Colonic mucosa (tissue), 4 donors: ENCODE measurements at places on chromosomes 6 and 20. TPM values are rescaled to one million over a fixed set of nuclear protein-coding genes. Genes with fewer than 3 reads are reported as not detected.

- DNase-seq = no peak
Observed at GRCh38 chr20:56443654-56444540, 24.5 kb upstream of the RTF2 start.

- DNase-seq = no peak
Observed at GRCh38 chr20:57685146-57685758, 24.6 kb downstream of the PMEPA1 start.

DNA sequence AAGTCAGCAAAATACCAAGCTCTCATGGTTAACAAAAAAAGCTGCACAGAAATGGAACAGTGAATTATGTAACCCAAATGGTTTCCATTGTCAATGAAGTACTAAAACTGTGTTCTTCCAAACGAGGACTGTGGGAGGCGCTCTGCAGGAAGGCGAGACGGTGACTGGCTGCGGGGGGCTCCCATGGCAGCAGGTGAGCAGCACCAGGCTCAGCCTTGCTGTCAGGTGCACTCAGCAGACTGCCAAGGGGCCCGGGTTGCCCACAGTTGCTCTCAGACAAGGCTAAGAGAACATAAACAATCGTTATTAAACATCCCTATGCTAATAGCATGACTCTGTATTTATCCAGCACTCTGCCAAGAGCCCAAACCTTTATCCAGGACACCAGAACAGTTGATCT, 630.3 kb upstream of the ARID1B start:
- no peak for DNase-seq

VGLL2 gene
- total RNA-seq = not detected

GRCh38 chr6:90095788-90096187, 200.9 kb downstream of the BACH2 start:
- DNase-seq = no peak

TGM3 gene
- total RNA-seq = 0.27 TPM

DNA sequence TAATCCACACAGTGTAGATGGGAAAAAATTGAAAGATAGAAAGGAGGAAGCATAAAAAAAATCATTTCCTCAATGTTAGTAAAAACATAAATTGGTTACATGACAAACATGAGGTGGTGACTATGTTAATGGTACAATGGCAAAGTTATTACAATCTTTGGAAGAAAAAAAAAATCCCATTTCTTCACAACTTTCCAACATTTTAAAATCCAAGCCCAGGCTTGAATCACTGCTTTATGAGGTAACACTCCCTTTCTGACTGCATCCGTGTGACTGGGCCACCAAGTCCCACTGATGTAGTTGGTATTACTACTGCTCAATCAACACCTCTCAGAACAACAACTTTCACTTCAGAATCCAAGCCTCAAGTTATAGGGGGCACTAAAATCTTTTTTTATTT, 160.4 kb downstream of the BTBD9 start:
- DNase-seq = no peak

GSTA5 gene
- not detected for total RNA-seq

DNA sequence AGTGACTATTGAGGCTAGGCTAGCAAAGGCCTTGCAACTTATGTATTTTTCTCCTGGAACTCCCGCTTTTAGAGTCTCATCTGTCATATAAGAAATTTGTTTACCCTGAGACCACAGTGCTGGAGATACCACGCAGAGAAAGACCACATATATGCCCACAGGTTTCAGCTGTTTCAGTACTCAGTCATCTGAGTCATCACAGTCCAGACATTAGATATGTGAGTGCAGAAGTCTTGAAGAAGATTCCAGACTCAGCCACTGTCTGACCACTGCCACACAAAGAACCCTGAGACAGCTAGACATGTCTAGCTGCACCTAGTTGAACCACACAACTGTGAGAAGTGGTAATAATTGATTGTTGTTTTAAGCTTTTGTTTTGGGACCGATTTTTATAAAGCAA, 648.3 kb downstream of the EPM2A start:
- DNase-seq = no peak

CST1 gene
- not detected for total RNA-seq

COX4I2 gene
- 0.52 TPM for total RNA-seq

GRCh38 chr20:46967646-46968045, 73.0 kb downstream of the EYA2 start:
- DNase-seq = no peak

DNA sequence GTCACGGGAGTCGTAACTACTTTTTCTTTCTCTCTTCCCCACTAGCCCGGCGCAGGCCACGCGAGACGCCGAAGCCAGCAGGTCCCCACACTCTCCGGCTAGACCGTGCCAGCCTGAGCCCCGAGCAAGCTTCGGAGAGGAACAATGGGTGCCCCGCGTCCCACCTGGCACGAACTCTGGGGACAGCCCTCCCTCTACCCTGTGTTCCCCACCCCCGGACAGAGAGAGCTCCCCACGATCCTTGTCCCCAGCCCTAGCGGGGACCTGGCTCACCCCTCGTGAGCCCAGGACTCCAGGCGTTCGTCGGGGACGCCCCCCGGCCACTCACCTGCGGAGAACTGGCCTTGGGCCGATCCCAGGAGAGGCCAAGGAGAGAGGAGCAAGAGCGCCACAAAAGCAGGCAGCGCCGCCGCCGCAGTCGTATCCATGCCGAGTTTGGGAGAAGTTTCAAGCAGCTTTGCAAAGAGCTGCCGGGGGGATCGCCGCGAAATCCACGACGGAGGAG, 416 bp downstream of the PTPRK start:
- DNase-seq = peak; percentile 53

GRCh38 chr6:84866715-84867114, 102.3 kb upstream of the TBX18 start:
- no peak for DNase-seq

GRCh38 chr20:3235666-3236324, 3.2 kb downstream of the SLC4A11 start:
- DNase-seq = no peak

DNA sequence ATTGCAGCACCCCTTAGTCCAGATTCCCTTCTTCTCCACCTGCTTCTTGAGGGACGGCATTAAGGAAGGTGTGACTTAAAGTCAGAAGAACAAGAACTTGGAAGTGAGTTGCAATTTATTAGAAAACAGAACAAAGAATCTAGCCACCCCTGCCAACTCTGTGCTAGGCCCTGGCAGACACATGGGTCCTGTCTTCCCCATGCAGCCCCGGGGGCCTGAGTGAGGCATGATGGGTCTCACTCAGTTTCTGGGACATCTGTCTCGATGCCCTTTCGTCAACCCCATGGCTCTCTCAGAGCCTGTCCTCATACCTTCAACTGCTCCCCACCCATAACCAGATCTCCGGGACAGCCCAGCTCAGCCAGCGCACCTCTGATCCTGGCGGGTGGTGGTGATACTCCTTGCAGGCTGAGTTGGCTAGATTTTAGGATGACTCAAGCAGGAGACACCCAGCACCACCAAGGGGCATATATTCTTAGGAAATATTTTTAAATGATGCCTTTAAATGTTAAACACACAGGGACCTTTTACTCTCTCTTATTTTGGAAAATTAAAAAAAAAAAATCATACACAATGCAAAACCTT, 143.2 kb upstream of the RNF24 start:
- no peak for DNase-seq

- no peak for DNase-seq
Observed at GRCh38 chr6:151096691-151097606, 142.8 kb upstream of the AKAP12 start.
